Activated CD4-positive, alpha-beta T cell treated with anti-CD3 and anti-CD28 coated beads, Interleukin-2, amount 50 U/mL, for 48 hours (primary cell): ENCODE measurements at places on chromosomes 5 and 9.
A peak's percentile ranks its signal among the peaks of the same experiment; 100 is the strongest.

DNA sequence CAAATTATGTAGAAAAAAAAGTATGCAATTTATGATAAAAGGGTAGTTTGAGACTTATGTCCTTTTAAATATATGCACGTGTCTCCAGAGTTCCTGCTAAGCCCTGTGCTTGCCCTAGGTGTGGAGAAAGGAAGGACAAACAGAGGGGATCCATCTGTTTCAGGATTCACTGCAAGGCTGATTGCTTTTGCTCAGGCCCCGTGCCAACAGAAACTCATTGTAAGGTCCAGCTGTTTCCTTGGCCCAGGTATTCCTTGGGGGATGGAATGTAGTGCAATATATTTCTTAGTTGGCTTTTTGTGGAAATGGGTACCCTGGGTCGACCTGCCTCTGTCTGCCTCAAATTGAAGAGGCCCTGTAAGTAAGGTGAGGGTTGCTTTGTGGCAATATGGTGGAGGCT is 268.6 kb upstream of the CLINT1 start:
- no peak for DNase-seq

DNA sequence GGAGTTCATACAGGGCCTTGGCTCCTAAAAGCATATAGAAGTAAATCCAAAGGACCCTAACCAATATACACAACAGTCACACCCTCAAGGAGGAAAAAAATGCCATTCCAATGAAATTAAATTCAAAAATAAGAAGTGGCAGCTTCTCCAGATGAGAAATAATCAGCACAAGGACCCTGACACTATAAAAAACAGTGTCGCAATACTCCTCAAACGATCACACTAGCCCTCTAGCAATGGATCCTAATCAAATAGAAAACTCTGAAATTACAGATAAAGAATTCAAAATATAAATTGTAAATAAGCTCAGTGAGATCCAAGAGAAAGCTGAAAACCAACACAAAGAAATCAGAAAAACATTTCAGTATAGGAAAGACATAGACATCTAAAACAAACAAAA is 33.5 kb upstream of the HTR4 start:
- DNase-seq, result no peak

GRCh38 chr5:118468085-118468484 is 520.3 kb downstream of the DTWD2 start:
- no peak for DNase-seq

DNA sequence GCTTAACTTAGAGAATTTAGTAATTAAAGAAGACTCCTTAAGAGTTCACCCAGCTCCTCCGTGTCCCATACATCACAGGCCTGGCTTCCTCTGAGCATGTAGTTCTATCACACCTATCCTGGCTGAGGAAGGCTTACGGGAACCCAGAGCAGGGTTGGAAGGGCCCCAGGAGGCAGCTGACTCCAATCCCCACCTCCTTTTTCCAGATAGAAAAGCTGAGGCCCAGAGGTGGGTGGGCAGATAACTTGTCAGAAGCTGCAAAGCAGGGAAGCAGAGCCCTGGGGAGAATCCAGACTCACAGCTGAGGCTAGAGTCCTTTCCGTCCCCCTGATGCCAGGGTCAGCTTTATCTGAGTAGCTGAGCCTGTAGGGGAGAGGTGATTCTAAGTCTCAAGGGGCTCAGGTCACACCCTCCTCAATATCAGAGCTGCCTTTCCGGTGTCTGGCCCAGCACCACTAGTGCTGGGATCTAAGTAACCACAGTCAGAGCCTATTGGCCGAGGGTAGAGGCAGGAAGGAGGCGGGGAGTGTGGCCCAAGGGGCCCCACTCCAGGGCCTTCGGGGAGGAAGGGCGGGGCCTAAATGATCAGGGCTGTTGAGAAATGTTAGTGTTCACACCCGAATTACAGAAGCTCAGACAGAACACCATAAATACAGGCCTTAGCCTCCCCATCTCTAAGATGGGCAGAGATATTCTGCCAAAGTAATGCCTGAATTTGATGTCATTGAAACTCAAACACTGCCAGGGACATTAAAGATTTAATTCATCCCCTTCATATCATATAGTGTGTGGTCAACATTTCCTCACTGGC is 9.9 kb downstream of the CCDC69 start:
- DNase-seq, result peak; percentile 90

DNA sequence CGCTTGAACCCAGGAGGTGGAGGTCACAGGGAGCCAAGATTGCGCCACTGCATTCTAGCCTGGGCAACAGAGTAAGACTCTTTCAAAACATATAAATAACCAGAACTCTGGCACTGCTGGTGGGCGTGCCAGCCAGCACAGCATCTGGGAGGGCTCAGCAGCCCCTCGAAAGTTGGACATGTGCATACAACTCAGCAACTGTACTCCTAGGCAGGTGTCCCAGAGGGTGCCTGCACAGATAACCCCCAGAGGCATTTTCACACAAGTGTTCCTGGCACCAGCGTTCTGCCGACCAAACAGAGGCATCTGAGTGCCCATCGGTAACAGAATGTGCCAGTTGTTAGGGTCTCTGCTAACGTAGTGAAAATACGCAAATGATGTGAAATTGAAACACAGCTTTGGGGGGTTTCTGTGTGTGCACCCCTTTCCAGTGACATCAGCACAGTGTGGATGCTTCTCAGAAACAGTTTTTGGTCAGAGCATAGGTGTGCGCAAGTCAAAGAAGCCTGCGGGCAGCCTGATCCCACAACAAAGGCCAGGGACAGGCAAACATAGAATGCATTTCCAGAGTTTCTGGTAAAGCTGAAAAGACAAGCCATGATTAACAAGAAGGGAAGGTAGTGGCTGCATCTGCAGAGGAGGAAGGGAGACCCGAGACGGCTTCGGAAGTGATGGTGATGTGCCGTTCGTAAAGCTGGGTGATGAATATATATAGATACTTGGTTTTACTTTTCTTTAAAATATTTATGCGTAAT is 190.2 kb downstream of the CACNA1B start:
- no peak for DNase-seq
